Stimulated activated CD4-positive, alpha-beta T cell treated with anti-CD3 and anti-CD28 coated beads, Interleukin-4, amount 100 ng/mL, for 1 hour (primary cell): ENCODE measurements at places on chromosomes 4 and X.

DNA sequence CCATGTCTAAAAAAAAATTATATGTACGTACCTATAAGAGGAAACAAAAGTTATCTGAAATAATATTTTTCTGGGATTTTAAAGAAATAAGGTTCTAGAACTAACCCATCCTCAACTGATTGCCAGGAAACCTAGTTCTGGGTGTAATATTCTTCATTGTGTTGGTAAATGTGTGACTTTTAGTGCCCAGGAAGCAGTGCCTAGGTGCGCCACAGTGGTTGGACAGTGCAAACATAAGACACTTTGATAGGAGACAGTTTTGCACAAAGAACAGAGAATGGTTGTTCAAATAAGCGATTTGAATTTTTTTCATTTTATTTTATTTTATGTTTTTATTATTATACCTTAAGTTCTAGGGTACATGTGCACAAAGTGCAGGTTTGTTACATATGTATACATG is 22.0 kb upstream of the PTTG2 start:
- no peak for DNase-seq

DNA sequence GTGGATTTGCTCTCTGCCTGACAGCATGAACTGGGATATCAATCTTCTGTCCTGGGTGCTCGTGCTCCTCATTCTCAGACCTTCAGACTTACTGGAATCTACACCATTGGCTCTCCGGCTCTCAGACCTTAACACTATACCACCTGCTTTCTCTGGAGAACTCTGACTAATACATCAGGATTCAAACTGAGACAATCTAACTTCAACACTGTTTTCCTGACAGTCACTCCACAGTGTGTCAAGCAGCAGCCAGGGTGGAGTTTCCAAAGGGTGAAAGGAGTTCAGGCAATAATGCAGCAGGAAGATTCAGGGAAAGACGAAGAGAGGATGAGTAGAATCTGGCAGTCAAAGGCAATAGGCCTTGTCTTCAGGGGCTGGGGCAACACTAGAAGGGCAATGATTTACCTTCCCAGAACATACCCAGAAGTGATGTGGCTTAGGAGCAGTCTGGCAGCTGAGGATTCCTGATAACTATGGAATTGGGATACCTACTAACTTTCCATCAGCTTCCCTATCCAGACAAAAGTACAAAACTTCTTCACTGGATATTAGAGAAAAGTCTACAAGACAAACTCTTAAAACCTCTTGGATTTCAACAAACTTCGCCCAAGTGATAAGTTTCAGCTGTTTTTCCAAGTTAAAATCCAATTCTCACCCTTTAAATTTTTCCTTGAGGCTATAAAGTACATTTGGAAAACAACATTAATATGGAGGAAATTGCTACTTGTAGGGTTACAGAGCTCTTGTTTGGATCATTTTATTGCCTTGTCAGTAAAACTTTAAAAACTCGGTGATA is 58.4 kb upstream of the SLIT2 start:
- no peak for DNase-seq

DNA sequence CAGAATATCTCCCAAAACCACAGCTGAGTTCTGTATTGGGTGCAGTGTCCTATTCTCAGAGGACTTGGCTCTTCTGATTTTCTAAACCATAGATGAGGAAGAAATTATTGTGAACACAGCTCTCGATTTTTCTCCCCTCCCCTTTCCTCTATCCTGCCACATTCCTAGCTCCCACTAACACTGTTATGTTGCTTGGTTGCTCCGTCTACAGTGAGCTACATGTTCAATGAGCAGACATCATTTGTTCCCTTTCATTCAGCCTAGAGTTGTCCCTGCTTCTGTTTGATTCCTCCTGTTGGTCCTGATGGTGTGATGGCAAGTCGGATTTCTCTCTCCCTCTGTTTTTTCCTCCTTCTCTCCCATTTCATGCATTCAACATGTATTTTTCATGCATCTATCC is 65.9 kb downstream of the DIPK2B start:
- no peak for DNase-seq

DNA sequence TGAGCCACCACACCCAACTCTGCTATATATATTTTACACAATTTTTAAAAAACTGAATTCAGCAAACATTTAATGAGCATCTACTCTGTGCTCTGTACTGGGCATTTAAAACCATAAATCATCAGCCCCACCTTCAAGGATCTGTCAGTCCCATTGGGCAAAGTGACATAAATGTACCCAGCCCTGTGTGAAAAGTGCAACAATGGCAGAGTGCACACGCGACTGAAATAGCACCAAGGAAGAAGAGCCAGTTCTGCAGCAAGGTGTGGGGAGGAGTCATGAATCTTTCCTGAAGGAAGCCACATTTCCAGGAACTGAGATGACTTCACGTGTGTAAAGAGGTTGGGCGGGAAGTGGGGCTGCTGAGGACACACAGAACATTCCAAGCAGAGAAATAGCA is 111.5 kb upstream of the ATP6AP2 start:
- no peak for DNase-seq

- DNase-seq = no peak
Observed at GRCh38 chr4:10605746-10606482, 78.7 kb downstream of the CLNK start.

GRCh38 chr4:4693258-4693657 is 151.4 kb upstream of the STX18 start:
- no peak for DNase-seq

- DNase-seq = no peak
Observed at GRCh38 chr4:113365377-113365776, 315.9 kb downstream of the ANK2 start.

DNA sequence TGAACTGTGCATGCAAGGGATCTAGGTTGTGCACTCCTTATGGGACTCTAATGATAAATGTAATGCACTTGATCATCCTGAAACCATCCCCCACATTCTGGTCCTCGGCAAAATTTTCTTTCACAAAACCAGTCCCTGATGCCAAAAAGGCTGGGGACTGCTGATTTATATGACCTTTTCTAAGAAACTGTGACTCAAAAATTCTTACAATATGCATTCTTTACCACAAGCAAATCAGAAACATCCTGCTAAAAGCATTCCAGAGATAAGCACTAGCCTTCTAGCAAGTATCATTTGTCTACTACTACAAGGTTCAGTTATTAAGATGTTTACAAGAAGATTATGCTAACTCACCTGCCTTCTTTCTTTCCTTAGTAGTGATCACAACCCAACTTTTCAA is 166.5 kb upstream of the PCDH7 start:
- DNase-seq = no peak

GRCh38 chrX:150879855-150880807 is 18.3 kb downstream of the CD99L2 start:
- DNase-seq = no peak

DNA sequence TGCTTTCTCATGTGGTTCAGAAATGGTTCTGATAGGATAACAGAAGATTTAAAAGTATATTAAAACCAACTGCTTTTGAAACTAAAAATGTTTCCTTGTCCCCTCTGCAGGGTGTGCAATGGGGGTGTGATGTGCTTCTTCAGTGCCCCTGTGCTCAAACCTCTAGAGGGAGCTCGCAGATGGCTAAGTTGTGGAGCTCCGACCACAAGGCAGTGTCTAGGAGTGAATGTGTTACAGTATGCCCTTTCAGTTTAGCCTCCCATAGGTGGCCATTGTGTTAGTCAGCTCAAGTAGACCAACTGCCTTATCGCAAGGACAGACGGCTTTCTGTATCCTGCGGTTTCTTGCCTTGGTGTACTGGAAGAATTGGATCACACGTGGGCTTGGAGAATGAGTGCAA is 130.5 kb downstream of the TENT5D start:
- DNase-seq = no peak
